Endothelial cell of umbilical vein (primary cell): ENCODE measurements at places on chromosomes 12 and 14. TPM values are rescaled to one million over a fixed set of nuclear protein-coding genes. Genes with fewer than 3 reads are reported as not detected.

Gene C12orf54
- not detected in 2 replicates for total RNA-seq

Gene RIMBP2
- not detected in 2 replicates for total RNA-seq

Gene ASCL1
- not detected in 2 replicates for total RNA-seq

Gene PRICKLE1
- total RNA-seq = 69.0 and 86.0 TPM in 2 replicates

Gene TAS2R20
- total RNA-seq = 2.2 and 3.3 TPM in 2 replicates

Gene PLEK2
- total RNA-seq = 3.8 and 4.7 TPM in 2 replicates

Gene IGF1
- total RNA-seq = 0.85 TPM in 1 of 2 replicates, not detected in the other

Gene FOXM1
- 110 and 136 TPM in 2 replicates for total RNA-seq

Gene BEST3
- total RNA-seq = 0.14 and 0.18 TPM in 2 replicates

Gene ZNF605
- total RNA-seq = 11.0 and 11.3 TPM in 2 replicates

Gene CABP1
- total RNA-seq = 0.31 and 0.32 TPM in 2 replicates

Gene ZDHHC22
- total RNA-seq = 0.24 and 0.28 TPM in 2 replicates

Gene SPTSSA
- 21.3 and 21.6 TPM in 2 replicates for total RNA-seq

Gene FGF6
- not detected in 2 replicates for total RNA-seq

Gene MAX
- 79.5 and 84.6 TPM in 2 replicates for total RNA-seq

Gene ZNF891
- 1.2 and 1.5 TPM in 2 replicates for total RNA-seq

Gene DENND5B
- total RNA-seq = 18.3 and 22.0 TPM in 2 replicates

Gene TMEM119
- not detected in 2 replicates for total RNA-seq

Gene ESR2
- total RNA-seq = 0.58 TPM in 1 of 2 replicates, not detected in the other

Gene CMA1
- not detected in 2 replicates for total RNA-seq

Gene SMIM41
- not detected in 2 replicates for total RNA-seq

Gene ABCC9
- total RNA-seq = not detected in 2 replicates

Gene OASL
- total RNA-seq = 0.33 TPM in 1 of 2 replicates, not detected in the other

Gene B4GALNT1
- 0.25 and 0.35 TPM in 2 replicates for total RNA-seq

Gene HCAR3
- total RNA-seq = not detected in 2 replicates

Gene OTOGL
- total RNA-seq = 2.0 and 3.1 TPM in 2 replicates

Gene INHBC
- not detected in 2 replicates for total RNA-seq

Gene IAPP
- not detected in 2 replicates for total RNA-seq

Gene TAS2R31
- total RNA-seq = 3.2 and 4.3 TPM in 2 replicates

Gene RAD52
- total RNA-seq = 10.2 and 16.1 TPM in 2 replicates

Gene MANSC1
- 56.5 and 65.0 TPM in 2 replicates for total RNA-seq

Gene SLC39A2
- not detected in 2 replicates for total RNA-seq

Gene C12orf43
- 24.7 and 26.1 TPM in 2 replicates for total RNA-seq

Gene IFT43
- total RNA-seq = 22.3 and 26.2 TPM in 2 replicates

Gene NCAPD2
- 77.3 and 90.1 TPM in 2 replicates for total RNA-seq

Gene EAPP
- 22.2 and 24.3 TPM in 2 replicates for total RNA-seq

Gene PGF
- total RNA-seq = 206 and 254 TPM in 2 replicates

Gene ZNF268
- 17.3 and 18.2 TPM in 2 replicates for total RNA-seq

Gene CCDC85C
- total RNA-seq = 17.8 and 22.2 TPM in 2 replicates
